Left kidney (tissue), 8 donors: ENCODE measurements at places on chromosomes 6 and 20. TPM values are rescaled to one million over a fixed set of nuclear protein-coding genes. Genes with fewer than 3 reads are reported as not detected.

DNA sequence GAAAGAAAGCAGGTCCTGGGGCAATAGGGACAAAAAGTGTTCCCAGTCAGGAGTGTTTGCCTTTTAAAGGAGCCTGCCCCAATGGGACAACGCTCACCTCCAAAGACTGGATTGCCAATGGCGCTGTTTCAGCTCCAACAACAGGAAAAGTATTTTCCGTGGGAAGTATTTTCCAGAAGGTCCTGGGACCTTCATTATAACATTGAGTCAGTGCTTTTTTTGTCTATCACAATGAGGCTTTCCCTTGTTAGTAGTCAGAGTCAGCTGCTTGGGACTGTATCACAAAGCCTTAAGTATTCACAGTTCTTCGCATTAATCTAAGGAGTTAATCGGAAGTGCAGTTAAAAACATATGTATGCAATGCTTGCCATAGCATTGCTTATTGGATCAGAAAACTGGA, 17.3 kb downstream of the TRAF3IP2 start:
- DNase-seq, result no peak

DNA sequence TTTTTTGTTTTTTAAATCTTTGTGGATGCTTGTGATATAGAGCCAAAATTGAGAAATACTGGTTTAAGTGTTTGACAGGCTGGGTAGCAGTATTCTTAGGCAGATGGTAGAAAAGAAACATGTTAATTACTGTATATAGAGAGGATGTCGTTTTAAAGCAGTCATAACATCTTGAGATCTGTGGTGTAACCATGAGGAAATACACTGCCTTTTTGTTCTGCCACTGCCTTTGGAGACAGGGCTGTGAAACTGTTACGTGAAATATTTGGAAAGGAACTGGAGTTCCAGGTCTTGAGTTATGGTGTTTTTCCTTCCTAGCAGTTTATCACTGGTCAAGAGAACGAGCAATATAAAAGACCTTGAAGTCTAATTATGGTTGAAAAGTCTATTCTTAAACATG, 19.5 kb downstream of the STXBP5 start:
- DNase-seq, result no peak

TMEM170B gene
- polyA plus RNA-seq, result 10.7 TPM

DNA sequence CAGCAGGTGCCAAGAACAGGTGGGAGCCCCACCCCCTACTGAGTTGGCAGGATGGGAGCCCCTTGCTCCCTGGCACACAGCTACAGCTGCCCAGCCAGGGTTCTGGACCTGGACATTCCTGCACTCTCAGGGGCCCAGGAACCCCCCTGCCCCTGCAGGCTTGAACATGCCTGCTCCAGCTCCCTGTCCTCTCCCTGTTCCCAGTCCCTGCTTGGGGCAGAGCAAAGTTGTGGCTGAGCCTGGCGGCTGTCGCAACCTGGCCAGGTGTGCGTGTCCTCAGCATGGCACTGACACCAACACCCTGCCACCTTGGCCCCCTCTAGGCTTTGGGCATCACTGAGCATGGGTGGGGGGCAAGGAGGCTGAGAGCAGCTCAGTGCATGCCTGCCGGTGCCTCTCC, 491.2 kb upstream of the NOX3 start:
- no peak for DNase-seq

ADTRP gene
- 1.2 TPM for polyA plus RNA-seq
